Epithelial cell of umbilical artery (primary cell): ENCODE measurements at places on chromosomes 2 and 18. TPM values are rescaled to one million over a fixed set of nuclear protein-coding genes. Genes with fewer than 3 reads are reported as not detected.

The GAREM2 gene
- 0.61 and 0.65 TPM in 2 replicates for total RNA-seq

The CAPN14 gene
- under 0.01 TPM in 2 replicates for total RNA-seq

The IL1F10 gene
- total RNA-seq = not detected in 2 replicates

The GNAL gene
- total RNA-seq = under 0.01 and 0.15 TPM in 2 replicates

The INHBB gene
- under 0.01 TPM in 1 of 2 replicates, not detected in the other for total RNA-seq

The TBR1 gene
- under 0.01 and 0.30 TPM in 2 replicates for total RNA-seq

The ELOA2 gene
- total RNA-seq = not detected in 2 replicates

The HAAO gene
- total RNA-seq = not detected in 2 replicates

The TANK gene
- 159 and 194 TPM in 2 replicates for total RNA-seq

The TMEFF2 gene
- total RNA-seq = under 0.01 and 0.15 TPM in 2 replicates

The FER1L5 gene
- total RNA-seq = under 0.01 and 0.15 TPM in 2 replicates

The CYP1B1 gene
- total RNA-seq = under 0.01 and 0.15 TPM in 2 replicates

The RAB31 gene
- 34.1 and 34.2 TPM in 2 replicates for total RNA-seq

The XPO1 gene
- total RNA-seq = 199 and 212 TPM in 2 replicates

The EVX2 gene
- total RNA-seq = not detected in 2 replicates

The XDH gene
- total RNA-seq = not detected in 2 replicates

The GPR39 gene
- total RNA-seq = not detected in 2 replicates

The RAD51AP2 gene
- total RNA-seq = not detected in 2 replicates

The ZNF385B gene
- not detected in 2 replicates for total RNA-seq

The SNORC gene
- total RNA-seq = under 0.01 and 0.46 TPM in 2 replicates

The ALPG gene
- not detected in 2 replicates for total RNA-seq

The DNAJC5G gene
- not detected in 2 replicates for total RNA-seq

The TUBA3D gene
- total RNA-seq = not detected in 2 replicates

The RUFY4 gene
- total RNA-seq = not detected in 2 replicates

The ZNF396 gene
- 0.32 and 0.76 TPM in 2 replicates for total RNA-seq

The ATG16L1 gene
- total RNA-seq = 34.1 and 49.5 TPM in 2 replicates

The SPP2 gene
- not detected in 2 replicates for total RNA-seq

The TGFA gene
- total RNA-seq = under 0.01 TPM in 1 of 2 replicates, not detected in the other

The B4GALT6 gene
- 7.8 and 8.4 TPM in 2 replicates for total RNA-seq
